Gastroesophageal sphincter (tissue), 4 donors: ENCODE measurements at places on chromosomes 6 and 20.
A peak's percentile ranks its signal among the peaks of the same experiment; 100 is the strongest.

DNA sequence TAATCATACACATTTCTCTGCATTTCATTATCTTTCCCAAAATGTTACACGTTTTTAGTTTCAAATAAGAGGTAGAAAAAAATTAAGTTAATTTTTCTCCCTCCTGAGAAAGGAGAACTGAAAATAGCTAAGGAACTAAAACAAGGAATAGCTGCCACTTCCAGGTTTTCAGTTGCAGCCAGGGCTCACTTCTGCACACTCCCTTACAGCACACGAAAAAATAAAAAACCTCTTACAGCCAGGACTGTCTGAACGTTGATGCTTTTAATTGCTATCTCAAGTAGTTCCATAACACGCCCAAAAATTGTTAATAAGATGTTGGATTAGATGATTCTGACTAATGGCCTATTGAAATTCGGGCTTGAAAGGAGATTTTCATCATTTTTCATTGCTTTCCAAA is 153.7 kb upstream of the THBS2 start:
- H3K4me3 ChIP-seq, result no peak overlapping the region
- H3K27me3 ChIP-seq, result no peaks in the 10 kb centered on the region
- H3K27ac ChIP-seq, result no peak overlapping the region
- no peaks in the 10 kb centered on the region for H3K36me3 ChIP-seq
- ATAC-seq, result no peak

DNA sequence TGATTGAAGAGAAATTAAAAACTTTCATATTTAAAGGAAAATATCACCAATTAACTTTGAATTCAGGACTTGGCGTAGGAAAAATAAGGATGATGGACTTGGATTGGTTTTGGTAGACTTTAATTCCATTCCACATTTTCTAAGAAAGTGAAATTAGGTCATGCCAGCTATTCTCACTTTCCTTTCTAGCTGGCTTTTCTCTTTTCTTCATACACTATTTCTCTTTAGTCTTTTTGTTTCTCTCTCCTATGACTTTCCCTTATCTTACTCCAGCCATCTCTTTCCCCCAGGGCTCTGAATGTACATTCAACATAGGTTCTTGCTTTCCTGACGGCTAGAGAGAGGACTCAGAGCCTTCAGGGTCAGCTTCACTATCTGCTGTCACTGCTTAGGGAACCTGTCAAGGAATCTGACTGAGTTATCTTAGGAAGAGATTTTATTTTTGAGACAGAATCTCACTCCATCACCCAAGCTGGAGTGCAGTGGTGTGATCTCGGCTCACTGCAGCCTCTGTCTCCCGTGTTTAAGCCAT is 61.4 kb upstream of the MCM9 start:
- no peak overlapping the region for H3K27ac ChIP-seq
- no peaks in the 10 kb centered on the region for H3K27me3 ChIP-seq
- no peak overlapping the region for H3K4me3 ChIP-seq
- H3K4me1 ChIP-seq, result no peaks in the 10 kb centered on the region

- no peaks in the 10 kb centered on the region for H3K36me3 ChIP-seq
- no peak overlapping the region for H3K4me3 ChIP-seq
- ATAC-seq, result no peak
- H3K27me3 ChIP-seq, result no peaks in the 10 kb centered on the region
Observed at GRCh38 chr20:19644085-19644484, 114.0 kb upstream of the RIN2 start.

- no peak overlapping the region for H3K27ac ChIP-seq
- no peak overlapping the region for H3K4me3 ChIP-seq
- ATAC-seq, result no peak
- H3K36me3 ChIP-seq, result no peaks in the 10 kb centered on the region
- H3K27me3 ChIP-seq, result no peaks in the 10 kb centered on the region
Observed at GRCh38 chr20:36700438-36700837, 45.5 kb downstream of the NDRG3 start.

DNA sequence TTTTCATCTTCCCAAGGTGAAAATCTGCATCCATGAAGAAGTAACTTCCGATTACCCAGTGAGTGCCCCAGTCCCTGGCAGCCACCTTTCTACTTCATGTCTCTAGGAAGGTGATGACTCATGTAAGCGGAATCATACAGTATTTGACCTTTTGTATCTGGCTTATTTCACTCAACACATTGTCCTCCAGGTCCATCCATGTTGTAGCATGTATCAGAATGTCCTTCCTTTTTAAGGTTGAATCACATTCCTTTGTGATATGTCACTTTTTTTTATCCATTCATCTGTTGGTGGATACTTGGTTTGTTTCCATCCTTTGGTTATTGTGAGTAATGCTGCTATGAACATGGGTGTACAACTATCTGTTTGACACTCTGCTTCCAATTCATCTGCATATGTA is 176.3 kb upstream of the CDYL start:
- H3K27ac ChIP-seq, result no peak overlapping the region
- no peaks in the 10 kb centered on the region for H3K27me3 ChIP-seq
- no peak overlapping the region for H3K4me3 ChIP-seq
- ATAC-seq, result no peak
- H3K4me1 ChIP-seq, result no peaks in the 10 kb centered on the region
- no peaks in the 10 kb centered on the region for H3K36me3 ChIP-seq

GRCh38 chr6:132405143-132405915 is 4.1 kb upstream of the MOXD1 start:
- H3K27me3 ChIP-seq, result peaks cover 20% of the 10 kb centered on the region
- peak overlapping the region; percentile 85 for H3K27ac ChIP-seq
- ATAC-seq, result no peak
- H3K4me1 ChIP-seq, result no peaks in the 10 kb centered on the region
- no peaks in the 10 kb centered on the region for H3K36me3 ChIP-seq

- no peak overlapping the region for H3K4me3 ChIP-seq
- H3K36me3 ChIP-seq, result no peaks in the 10 kb centered on the region
- H3K27me3 ChIP-seq, result no peaks in the 10 kb centered on the region
Observed at GRCh38 chr6:134730013-134730412, 219.9 kb downstream of the ALDH8A1 start.

DNA sequence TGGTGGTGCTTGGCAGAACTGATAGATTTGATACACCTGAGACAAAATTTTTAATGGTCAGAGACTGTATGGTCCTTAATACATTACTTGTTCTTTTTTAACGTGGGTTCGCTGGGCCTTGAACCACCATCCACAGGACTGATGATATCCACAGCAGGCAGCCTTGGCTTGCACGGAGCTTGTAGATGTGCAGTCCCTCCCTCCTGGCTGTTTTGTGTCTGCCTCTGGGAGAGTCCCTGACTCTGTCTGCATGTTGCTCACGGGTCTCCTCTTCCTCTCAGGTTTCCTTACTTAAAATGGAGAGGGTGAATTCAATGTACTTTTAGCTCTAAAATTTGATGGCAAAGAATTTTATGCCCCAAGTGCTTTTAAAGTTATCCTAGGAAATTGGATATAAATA is 17.5 kb downstream of the KIF25 start:
- no peak overlapping the region for H3K4me3 ChIP-seq
- peaks cover 21% of the 10 kb centered on the region for H3K27me3 ChIP-seq
- no peak for ATAC-seq
- H3K36me3 ChIP-seq, result no peaks in the 10 kb centered on the region

DNA sequence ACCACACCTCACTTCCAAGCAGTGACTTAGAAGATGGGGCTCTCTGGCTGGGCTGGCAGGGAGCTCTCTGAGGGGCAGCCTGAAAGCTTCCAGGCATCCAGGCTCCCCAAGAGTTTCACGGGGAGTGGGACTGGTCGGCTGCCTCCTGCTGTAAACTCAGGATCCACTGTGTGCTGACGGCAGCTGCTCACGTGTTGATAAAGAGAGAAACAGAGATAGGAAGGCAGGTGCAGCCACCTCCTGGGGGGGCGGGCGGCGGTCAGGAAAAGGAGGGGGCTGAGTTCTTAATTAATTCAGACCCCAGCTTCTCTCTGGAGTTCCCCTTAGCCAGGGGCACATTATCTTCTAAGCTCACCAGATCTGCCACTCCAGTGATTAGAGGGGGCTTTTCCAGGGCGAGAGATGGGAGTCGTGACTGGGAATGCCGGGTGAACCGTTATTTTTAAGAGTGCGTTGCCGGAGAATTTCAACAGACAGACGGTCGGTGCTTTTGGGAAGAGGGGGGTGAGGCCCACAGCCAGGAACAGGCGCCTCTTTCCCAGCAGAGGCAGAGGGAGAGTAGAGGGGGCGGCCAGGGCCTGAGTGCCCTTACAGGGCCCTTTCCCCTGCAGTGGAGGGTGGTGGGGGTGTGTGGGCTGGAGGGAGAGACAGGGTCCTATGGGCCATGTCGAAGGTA is 70.9 kb downstream of the CD40 start:
- no peak for ATAC-seq
- H3K36me3 ChIP-seq, result no peaks in the 10 kb centered on the region
- no peaks in the 10 kb centered on the region for H3K4me1 ChIP-seq

GRCh38 chr6:34390531-34391472 is 1.7 kb downstream of the NUDT3 start:
- H3K4me3 ChIP-seq, result peak overlapping the region; percentile 79
- no peaks in the 10 kb centered on the region for H3K36me3 ChIP-seq
- peak overlapping the region; percentile 96 for H3K27ac ChIP-seq
- peaks cover 72% of the 10 kb centered on the region for H3K4me1 ChIP-seq

DNA sequence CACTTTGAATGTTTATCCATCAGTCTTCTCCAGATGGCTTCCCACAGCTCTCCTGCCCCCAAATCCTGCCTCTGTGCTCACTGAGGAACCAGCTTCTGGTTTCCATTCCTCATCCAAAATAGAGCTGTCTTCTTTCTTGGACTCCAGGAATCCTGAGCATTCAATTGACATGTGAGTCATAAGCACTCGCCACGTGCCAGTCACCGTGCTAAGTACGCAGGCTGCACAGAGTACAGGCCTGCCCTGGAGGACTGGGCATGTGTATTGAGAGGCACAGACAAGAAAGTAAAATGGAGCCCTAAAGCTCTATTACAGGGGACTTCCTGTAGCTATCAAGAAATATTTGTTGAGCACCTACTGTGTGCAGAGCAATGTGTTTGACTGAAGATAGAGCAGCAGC is 39.7 kb upstream of the LRFN2 start:
- no peaks in the 10 kb centered on the region for H3K36me3 ChIP-seq
- H3K4me3 ChIP-seq, result no peak overlapping the region
- H3K27me3 ChIP-seq, result peaks cover 28% of the 10 kb centered on the region
- H3K4me1 ChIP-seq, result no peaks in the 10 kb centered on the region
- H3K27ac ChIP-seq, result no peak overlapping the region

- peak; percentile 47 for ATAC-seq
- H3K4me1 ChIP-seq, result peaks cover 24% of the 10 kb centered on the region
- H3K27ac ChIP-seq, result peak within 1 kb of the TSS; percentile 57
- H3K36me3 ChIP-seq, result no peaks in the 10 kb centered on the region
- peaks cover 88% of the 10 kb centered on the region for H3K27me3 ChIP-seq
Observed at GRCh38 chr6:7541175-7542064, at the start of gene DSP. Gene DSP, plus strand, starts transcription at chr6:7541671. Its CDS starts 245 bp downstream, at chr6:7541916.

DNA sequence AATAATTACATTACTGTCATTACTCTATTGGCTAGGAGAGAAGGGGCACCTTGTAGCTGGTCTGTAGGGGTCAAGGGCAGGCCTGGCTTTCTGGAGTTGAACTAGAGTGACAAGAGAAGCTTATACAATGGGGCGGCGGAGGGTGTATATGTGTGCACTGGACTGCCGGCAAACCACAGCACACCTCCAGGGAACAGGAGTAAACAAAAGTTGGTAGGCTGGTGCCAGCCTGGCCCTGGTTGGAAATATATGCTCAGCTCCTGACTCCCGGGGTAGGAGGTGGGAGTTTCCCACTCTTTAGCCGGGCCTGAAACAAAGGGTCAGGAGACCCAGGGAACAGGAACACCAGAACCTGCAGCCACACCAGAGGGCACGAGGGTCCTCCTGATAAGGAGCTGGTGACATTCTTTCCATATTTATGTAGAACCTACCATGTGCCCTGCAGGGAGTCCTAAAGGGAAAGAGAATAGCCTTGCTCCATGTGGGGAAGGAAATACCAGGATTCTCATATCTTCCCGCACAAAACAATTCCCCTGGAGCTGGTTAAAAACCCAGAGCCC is 5.1 kb downstream of the C6orf132 start:
- H3K36me3 ChIP-seq, result no peaks in the 10 kb centered on the region
- no peak overlapping the region for H3K27ac ChIP-seq
- no peak overlapping the region for H3K4me3 ChIP-seq
- peaks cover 6% of the 10 kb centered on the region for H3K4me1 ChIP-seq
- peaks cover 16% of the 10 kb centered on the region for H3K27me3 ChIP-seq

- no peaks in the 10 kb centered on the region for H3K4me1 ChIP-seq
- ATAC-seq, result no peak
- no peak overlapping the region for H3K27ac ChIP-seq
- no peak overlapping the region for H3K4me3 ChIP-seq
Observed at GRCh38 chr6:24872779-24873178, 63.0 kb downstream of the RIPOR2 start.

DNA sequence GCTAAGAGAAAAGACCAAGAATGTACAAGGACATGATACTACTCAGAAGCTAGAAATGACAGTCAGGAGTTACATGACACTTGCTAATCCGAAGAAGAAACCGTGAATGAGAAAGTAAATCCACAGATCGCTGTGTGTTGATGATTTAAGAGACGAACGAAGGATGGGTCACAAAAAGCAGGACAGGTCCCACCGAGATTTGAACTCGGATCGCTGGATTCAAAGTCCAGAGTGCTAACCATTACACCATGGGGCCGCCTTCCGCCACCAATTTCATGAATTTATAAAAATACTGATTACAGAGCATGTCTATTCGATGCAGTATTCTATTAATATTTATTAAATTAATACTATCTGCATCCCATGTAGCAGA is 54.0 kb upstream of the BTN3A2 start:
- no peak for ATAC-seq
- peaks cover 19% of the 10 kb centered on the region for H3K4me1 ChIP-seq
- H3K27ac ChIP-seq, result no peak overlapping the region
- H3K4me3 ChIP-seq, result no peak overlapping the region

GRCh38 chr6:75563032-75563431 is 38.6 kb upstream of the SENP6 start:
- ATAC-seq, result no peak
- H3K4me1 ChIP-seq, result no peaks in the 10 kb centered on the region
- no peak overlapping the region for H3K4me3 ChIP-seq
- H3K27ac ChIP-seq, result no peak overlapping the region
- H3K27me3 ChIP-seq, result no peaks in the 10 kb centered on the region
- no peaks in the 10 kb centered on the region for H3K36me3 ChIP-seq

- H3K4me3 ChIP-seq, result no peak overlapping the region
- H3K4me1 ChIP-seq, result no peaks in the 10 kb centered on the region
- peak; percentile 48 for ATAC-seq
- no peak overlapping the region for H3K27ac ChIP-seq
- no peaks in the 10 kb centered on the region for H3K27me3 ChIP-seq
Observed at GRCh38 chr20:38046572-38046971, 13.0 kb downstream of the RPRD1B start.
